ENCODE measurements at places on chromosomes 5 and 9.

- no peak for DNase-seq
These were observed 45.3 kb upstream of the NKD2 start for GRCh38 chr5:963310-963672.

DNA sequence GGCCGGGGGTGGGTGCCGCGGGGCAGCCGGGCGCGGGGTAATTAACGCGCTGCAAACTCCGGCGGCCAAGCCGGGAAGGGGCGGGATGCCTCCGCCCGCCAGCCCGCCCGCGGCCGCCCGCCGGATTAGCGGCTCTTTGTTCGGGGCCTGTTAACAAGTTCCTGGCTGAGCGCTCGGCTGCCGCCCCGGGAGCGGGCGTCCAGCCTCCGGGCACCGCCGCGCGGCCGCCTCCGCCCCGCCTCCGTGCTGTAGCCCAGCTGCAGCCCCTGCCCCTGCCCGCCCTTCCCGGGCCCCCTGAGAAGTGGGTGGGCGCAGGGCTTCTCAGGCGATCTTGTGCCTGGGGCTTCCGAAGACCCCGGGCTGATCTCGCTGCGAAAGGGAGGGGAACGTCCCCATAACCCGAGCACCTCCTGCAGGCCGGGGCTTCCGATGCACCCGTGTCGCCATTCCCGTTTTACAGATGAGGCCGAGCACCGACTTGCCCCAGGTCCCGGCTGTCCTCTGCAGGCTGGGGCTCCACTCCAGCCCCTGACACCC lies 7.5 kb downstream of the UNC5A start:
- no peak for DNase-seq

GRCh38 chr9:104075801-104076753 lies 18.0 kb upstream of the SMC2 start:
- no peak for DNase-seq

GRCh38 chr5:167230414-167230813 lies 1061.0 kb upstream of the WWC1 start:
- DNase-seq = no peak

- no peak for DNase-seq
These were observed 50.0 kb upstream of the COL5A1 start for GRCh38 chr9:134591573-134591981.

DNA sequence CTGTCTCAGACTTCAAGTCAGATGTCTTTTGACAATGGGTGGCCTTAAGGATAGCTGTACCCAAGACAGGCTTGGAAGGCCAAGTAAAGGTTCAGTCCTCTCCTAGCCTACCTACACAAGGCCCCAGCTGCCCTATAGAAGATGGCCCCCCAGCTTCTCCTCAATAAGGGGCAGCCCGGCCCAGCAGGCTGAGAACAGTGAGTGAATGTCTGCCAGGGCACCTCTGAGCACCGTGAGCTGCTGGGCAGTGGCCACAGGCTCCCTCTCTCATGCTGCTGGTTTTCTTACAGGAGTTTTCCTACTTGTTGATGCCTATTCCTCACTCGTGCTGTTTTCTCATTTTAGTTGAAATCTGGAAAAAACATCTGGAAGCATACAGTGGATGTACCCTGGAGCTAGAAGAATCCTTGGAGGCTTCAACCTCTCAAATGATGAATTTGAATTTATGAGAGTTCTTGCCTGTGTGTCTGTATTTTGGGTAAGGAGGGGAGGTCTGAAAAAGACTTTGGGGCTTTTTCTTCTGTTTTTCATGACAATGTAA lies 40.1 kb downstream of the SECISBP2 start:
- no peak for DNase-seq

GRCh38 chr5:102578362-102578761 lies 79.6 kb upstream of the SLCO6A1 start:
- no peak for DNase-seq

DNA sequence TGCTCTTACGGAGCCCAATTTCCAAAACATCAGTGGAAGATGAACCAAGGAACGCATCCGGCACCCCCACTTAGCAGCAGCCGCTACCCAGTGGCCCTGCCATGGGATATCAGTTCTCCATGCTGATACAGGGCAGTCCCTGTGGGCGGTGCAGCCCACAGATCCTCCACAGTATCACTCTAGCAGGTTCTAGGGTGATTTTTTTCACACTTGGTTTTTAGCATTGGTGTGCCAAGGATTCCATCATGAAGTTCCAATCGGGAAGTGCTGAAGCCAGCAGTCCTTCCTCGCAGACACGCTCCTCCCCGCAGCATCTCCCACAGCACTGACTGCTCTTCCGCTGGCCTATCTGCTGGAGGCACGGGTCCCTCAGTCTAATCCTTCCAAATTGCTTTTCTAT lies 261.9 kb downstream of the SYK start:
- no peak for DNase-seq

DNA sequence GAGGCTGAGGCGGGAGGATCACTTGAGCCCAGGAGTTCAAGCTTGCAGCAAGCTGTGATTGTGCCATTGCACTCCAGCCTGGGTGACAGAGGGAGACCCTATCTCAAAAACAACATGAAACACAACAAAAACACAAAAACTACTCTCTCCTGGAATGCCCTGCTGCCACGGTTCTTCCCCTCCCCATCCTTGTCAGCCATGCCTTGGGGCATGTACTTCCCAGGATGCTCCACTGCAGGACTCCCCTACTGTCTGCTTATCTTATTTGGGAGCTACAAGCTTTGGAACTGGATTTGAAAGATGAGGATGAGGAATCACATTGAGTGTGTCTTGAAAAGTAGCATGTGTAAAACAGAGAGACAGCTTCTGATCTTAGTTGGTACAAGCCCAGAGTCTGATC lies 40.1 kb upstream of the KIAA1958 start:
- DNase-seq = no peak

GRCh38 chr5:169914766-169915165 lies 65.5 kb downstream of the INSYN2B start:
- no peak for DNase-seq

DNA sequence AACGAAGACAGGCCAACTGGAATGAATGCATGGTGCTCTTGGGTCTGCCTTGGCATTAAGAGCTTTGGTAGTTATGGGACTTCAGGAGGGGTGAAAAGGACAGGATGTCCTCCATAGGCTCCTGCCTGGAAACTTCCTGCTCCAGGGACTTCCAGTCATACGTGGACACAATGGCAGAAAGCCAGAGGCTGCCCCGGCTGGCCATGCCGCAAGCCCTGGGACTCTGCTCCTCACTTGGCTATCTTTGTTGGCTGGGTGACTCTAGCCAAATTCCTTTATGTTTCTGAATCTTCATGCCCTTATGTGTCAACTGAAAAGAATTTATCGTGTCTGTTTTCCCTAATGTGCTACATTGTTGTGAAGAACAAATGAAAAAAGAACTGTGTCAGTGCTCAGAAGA lies 136.9 kb downstream of the SIL1 start:
- no peak for DNase-seq

- no peak for DNase-seq
These were observed 13.9 kb upstream of the HABP4 start for GRCh38 chr9:96436063-96436455.

DNA sequence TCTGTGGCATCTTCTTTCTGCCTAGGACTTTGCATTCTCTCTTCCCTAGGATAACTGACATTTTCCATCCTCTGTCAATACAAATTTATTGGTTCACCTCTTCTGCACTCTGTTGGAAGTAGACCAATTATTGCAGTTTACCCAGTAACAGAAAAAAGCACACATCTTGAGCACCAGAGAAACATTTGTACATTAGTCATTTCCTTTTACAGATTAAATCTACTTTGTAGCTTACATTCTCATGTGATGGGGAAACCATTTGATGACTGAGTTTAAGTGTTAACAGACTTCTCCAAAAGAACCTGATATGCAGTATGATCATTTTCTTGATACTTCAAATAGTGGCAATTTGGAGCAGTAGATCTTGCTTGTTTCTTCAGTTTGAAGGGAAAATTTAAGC lies 1098.8 kb downstream of the DTWD2 start:
- DNase-seq = no peak

DNA sequence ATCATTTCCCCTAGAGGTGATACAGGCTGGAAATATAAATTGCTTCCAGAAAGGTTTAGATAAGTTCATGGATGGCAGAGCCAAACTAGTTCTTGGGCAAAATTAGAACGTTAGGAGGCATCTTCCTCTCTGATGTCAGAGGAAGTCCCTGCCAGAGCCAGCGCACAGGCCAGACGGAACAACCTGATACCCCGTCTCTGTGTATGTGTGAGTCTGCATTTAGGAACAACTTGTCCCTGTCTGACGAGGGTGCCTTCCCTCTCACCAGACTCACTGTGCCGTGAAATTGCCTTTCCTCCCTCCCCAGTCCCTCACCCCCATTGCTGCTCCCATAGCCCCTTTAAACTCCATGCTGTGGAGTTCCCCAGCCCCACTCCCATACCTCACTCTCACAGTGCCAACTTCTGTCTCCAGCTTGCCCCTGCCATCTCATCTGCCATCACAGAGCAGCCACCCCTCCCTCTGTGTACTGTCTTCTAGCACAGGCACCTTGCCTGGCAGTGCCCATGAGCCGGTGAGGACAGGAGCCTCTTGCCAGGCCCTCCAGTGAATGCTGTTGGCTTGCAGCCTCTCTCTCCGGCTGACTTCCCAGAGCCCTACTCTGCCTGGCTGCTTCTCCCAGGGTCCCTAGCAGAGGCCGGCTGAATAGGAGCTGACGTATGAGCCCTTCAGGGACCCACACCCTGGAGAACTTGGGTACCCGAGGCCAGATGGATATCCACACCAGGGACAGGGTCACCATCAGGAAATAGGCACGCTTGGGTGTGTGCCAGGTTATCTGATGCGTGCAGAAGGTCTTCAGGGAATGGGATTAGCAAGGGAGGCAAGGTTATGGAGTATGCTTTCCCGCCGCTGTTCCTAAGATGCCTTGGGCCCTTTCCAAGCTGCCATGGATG lies 26.7 kb downstream of the UNC5A start:
- no peak for DNase-seq

Measured in stimulated activated CD4-positive, alpha-beta T cell treated with anti-CD3 and anti-CD28 coated beads, TNF-alpha, amount 100 ng/mL, for 1 hour (primary cell).